ENCODE measurements at places on chromosomes 6 and 20.
A peak's percentile ranks its signal among the peaks of the same experiment; 100 is the strongest.

DNA sequence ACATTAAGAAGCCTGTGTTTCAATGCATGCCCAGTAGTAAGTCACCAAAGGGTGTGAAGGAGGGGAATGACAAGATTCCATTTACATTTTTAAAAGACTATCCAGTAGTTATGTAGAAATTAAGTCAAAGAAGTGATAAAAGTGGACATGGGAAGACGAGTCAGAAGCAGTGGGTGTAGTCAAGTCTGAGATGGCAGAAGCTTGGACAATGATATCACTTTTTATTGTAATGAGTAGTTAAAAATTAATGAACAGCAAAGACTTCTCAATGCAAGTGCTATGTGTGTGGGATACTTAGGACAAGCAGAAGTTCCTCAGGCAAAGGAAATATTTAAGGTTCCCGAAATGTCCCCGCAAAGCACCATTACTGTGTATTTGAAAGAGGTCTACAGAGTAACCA is 156.0 kb downstream of the DST start:
- DNase-seq: no peak

DNA sequence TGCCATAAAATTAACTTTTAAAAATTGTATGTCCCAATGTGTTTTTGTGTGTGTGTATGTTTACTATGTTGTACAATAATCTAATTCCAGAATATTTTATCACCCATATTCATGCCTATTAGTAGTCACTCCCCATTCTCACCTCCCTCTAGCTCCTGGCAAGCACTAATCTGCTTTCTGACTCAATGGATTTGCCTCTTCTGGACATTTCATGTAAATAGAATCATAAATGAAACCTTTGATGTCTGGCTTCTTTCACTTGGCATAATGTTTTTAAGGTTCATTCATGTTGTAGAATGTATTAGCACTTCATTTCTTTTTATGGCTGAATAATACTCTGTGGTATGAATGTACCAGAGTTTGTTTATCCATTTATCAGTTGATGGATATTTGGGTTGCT is 15.4 kb downstream of the SH3BGRL2 start:
- no peak for DNase-seq

DNA sequence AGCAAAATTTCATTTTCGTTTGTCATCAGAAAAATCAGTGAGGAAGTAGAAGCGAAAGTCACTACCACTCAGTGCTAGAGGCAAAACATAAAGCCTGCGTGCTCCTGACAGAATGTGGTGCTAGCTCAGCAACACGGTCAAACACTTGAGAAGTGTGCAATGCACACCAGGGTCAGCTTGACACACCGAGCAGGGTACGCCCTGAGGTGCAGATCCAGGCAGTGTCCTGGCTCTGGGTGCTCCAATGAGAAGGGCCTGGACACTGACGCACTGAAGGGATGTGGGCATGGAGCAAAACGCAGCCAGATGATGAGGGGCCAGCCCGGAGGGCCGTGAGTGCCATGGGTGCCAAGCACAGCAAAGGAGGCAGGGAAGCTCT is 5.9 kb downstream of the RNASET2 start:
- DNase-seq: peak; percentile 18

DNA sequence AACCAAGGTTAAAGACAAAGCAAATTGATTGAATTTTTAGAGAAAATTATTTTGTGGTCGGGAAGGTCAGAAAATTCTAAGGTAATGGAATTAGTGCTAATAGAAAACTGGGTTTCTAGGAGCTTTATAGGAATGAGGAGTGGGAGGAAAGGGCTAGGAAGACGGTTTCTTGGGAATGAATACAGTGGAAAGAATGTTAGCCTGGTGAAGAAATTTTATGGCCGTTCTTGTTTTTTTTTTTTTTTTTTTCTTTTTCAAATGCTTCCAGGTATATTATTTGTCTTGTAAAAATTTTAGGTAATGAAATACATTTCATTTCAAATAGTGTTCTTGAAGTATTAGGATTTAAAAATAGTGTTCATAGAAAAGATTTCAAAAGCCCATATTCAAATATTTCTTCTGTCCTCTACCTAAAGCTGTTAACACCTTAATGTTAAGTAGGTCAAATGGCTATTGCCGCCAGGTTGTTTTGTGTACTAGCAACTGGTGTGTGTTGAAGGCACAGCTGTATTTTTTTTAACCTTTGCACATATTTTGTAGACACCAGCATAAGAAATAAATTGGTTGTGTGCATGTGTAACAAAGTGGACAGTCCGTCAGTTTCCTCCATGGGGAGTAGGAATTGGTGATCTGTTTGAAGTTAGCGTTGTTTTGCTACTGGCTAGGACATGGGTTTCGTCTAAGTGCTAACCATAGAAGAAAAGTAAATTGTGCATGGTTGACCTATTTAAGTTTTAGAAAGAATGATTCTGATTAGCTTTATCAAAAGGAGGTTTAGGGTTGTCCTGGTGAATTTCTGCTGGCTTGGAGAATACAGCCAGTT is 32.3 kb downstream of the AFDN start:
- DNase-seq: no peak

- peak; percentile 33 for DNase-seq
These were observed 15.9 kb downstream of the PRDM1 start for GRCh38 chr6:106102034-106102433.

GRCh38 chr20:43442282-43442880 is 15.3 kb upstream of the SRSF6 start:
- DNase-seq: no peak

DNA sequence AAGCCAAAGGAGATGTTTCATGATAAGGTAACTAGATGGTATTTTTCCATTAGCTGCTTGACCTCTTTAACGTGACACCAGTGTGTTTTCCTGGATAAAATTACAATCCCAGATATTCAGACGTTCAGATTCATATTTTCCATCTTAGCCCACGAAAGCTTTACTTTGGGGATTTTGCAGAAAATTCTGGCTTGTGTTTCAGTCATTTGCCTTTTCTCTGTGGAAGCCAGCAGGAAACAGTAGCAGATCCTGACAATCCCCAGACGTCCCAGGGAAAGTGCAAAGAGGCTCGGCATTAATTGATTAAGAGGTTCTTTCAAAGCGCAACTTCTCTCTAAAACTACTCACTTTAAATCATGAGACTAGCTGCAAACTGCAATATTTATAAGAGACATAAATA is 243.6 kb downstream of the UST start:
- no peak for DNase-seq

- DNase-seq: no peak
These were observed 112.2 kb upstream of the LAMP5 start for GRCh38 chr20:9402141-9402540.

DNA sequence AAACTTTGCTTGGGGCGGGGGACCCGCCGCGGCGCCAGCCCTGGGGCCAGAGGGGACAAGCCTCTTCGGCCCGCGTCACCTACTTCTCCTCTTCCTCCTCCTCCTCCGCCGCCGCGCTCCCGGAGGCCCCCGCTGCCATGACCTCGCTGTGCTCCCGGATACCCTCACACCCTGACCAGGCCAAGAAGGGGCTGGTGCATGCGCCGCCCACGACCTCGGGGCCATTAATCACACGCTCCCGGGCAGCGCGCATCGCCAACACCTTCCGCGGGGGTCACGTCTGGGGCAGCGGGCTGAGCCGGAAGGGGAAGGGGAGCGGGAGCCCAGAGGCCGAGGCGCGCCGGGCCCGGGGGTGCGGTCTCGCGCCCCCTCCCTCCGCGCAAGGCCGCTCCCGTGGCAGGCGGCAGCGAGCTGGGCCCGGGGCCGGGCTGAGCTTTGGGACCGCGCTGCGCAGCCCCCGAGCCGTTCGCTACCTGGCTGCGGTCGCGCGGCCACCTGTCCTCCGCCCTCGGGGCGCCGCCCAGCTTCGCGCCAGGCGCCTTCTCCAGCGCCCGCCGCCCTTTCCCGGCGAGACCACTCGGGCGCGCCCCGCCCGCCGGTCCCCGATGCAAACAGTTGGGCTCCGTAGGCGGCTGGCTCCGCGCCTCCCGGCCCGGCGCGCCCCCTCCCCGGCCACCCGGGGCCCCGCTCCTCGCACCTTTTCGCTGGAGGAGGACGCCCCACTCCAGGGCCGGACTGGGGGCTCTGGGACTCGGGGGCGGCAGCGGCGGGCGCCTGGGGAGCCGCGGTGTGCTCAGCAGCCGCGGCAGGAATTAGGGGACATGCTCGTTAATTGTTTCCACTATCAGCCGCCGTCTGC is 575 bp upstream of the CNR1 start:
- DNase-seq: peak; percentile 35
